ENCODE measurements at places on chromosomes 2 and 18.

DNA sequence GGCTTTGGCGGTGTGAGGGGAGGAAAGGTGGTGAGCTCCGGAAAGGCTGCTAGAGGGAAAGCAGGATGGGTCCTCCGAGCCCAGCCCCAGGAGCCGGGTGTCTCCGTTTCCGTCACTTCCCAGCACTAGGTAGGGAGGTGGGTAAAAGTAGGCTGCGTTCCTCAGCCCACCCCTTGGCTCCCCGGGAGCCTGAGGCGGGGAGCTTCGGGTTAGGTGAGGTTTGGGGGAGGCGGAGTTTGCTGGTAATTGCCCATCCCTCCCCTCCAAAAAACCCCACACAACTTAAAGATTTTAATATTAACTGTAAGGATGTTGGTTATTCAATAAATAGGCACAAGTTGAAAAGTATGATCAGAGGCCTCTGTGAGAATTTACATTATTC lies 552 bp upstream of the ATF2 start:
- no peak for DNase-seq

DNA sequence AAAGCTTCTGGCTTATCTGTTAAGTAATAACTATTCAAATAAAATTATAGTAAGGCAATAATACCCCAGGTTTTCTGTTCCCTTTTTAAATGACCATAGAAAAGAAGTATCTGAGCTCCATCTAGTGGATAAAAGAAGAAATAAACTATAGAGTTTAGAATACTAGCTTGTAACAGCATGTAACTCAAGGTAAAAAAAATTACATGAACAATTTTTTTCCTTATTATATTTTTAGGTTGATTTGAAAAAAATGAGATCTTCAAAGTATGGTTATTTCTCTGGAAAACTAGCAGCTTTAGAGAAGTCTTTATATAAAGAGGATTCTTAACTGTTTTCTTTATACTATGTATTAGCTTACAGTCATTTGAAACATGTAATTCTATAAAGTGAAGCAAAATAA lies 58.1 kb downstream of the NCKAP1 start:
- DNase-seq, result no peak

DNA sequence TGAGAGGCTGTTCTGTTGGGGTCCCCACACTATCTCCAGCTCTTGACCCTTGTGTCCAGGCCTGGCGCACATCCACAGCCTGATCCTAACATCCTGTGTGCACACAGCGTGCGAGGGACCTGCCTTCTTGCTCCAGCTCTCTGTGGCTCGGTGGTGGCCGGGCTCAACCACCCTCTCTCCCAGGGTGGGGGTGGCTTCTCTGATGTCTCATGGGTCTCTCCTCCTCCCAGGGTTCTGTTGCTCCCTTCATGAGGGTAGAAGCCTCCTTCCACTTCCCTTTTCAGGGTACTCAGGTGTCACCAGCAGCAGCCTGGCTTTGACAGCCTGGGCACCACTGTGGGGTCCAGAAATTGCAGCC lies 196.9 kb upstream of the RAB6C start:
- DNase-seq, result no peak

DNA sequence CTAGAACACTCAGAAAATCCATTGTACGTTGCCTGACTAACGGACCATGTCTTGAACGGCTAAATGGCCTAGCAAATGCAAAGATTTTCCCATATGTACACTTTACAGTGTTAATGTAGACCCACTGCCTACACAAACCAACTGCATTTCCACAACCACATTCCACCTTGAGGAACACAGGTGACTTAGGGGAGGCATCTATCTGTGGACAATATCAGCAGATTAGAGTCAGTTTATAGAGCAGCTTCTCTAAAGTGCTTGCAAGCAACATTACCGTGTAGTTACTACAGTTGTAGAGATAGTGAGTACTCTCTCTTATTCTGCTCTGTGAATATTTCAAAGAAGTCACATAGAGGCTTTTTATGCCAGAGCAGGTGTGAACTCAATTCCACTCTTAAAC lies 139.6 kb downstream of the TCF4 start:
- DNase-seq, result no peak

DNA sequence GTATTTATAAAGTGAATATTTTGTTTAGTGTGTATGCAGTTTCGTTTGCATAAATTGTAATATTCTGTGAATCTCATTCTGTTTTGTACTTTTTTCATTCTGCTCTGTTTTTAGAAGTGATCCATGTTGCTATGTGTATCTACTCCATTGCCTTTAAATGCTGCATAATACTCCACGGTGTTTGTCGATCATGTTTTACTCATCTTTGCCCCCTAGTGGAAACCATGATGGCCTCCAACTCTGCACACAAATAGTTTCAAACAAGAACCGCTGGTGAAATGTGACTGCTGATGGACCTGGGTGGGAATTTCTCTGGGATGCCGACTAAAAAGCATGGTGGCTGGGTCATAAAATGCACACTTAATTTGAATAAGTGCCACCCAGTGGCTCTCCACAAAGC lies 32.0 kb upstream of the SKOR2 start:
- no peak for DNase-seq

DNA sequence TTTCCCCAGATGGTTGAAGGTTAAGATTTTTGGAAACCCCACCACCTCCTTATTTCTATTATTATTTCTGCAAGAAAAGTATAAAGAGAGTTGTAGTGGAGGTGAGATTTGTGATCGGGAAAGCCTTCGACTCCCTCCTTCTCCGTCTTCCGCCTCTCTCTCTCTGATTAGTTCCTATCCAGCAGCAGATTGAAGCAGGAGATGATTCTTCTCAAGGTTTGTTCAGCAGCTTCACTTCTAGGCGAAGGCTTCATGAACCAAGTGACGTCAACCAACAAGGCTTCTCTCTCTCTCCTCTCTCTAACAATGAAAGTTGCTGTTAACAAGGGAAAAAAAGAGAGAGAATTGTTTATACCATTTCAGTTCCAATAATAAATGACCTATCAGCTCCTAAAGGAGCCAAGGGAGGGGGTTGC lies at the start of gene BAZ2B:
Gene BAZ2B (minus strand): TSS at position 263 of the 416 bp plus-strand sequence. CDS start 137,829 bp downstream, outside the sequence.
- peak; percentile 67 for DNase-seq
